ENCODE measurements at places on chromosomes 2 and 18. TPM values are rescaled to one million over a fixed set of nuclear protein-coding genes. Genes with fewer than 3 reads are reported as not detected.
A peak's percentile ranks its signal among the peaks of the same experiment; 100 is the strongest.

The LHCGR gene
- not detected for total RNA-seq

The NEDD4L gene
- total RNA-seq, result 3.6 TPM

The SERPINB13 gene
- not detected for total RNA-seq

The TRABD2A gene
- total RNA-seq, result 1.8 TPM

The PIEZO2 gene
- total RNA-seq, result 3.3 TPM

The COPS7B gene
- 76.6 TPM for total RNA-seq

GRCh38 chr2:118115761-118116160 lies 27.5 kb downstream of the INSIG2 start:
- DNase-seq, result no peak

DNA sequence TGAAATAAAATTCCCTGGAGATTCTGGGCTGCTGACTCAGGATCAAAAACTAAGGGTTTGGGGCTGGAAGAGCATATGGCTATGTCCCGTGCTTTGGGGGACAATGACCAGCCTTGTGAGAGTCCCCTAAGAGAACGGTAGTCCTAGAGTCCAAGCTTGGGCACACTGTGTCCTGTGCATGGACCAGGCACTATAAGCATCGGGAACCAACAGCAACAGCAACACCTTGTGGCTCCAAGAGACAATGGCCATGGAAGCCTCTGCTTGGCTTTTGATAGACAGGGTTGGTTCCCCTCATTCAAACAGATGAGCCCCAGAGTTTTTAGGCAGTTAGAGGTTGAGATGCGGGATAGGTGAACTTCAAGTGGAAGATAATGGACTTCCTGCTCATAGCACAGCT lies 294.4 kb upstream of the CHAC2 start:
- peak; percentile 2 for DNase-seq

DNA sequence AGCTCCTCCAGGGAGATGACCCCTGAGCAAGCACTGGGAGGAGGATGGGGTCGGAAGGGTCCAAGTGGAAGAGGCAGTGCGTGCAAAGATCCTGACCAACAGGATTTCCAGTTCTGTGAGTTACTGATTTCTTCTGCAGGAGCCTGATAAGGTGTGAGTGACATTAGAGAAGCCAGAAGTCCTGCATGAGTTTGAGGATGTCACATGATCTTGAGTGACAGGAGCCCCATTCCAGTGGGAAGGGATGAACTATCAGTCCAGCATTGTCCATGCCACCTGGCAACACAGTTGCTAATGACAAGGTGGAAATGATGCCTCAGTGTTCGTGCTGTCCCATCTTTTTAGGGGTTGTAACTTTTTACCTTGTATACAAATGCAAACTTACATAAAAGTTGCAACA lies 285.1 kb upstream of the HDAC4 start:
- DNase-seq, result no peak

DNA sequence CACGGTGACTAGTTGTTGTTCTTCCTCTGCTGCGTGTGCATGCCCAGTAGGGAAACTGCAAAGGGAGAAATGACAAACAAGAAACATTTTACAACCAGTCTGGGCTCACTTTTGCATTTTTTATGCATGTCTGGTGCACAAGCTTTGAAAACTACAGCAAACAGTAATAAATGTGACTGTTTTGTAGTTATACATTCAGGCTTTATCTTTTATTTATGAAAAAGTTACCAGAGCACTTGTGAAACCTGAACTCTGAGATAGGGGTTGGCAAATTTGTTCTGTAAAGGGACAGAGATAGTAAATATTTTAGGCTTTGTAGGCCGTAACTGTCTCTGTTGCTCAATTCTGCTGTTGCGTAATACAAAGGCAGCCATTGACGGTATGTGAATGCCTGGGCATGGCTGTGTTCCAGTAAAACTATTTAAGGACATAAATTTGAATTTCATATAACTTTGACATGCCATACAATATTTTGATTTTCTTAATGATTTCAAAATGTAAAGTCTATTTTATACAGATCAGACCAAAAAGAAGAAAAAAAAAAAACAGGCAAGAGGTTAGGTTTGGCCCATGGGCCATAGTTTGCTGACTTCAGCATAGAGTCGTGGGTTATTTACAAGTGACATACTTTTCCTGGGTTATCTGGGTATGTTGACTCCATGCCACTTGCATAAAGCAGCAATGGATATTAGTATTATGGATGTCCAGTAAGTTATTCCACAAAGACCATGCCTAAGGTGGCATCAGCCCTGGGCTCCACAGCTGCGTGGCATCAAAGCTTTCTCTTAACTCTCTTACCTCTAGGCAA lies 53.6 kb upstream of the EML6 start:
- DNase-seq, result no peak

GRCh38 chr2:15303874-15304273 lies 257.3 kb downstream of the NBAS start:
- DNase-seq, result no peak

- DNase-seq, result no peak
Measured at GRCh38 chr2:43135583-43135982, 90.8 kb downstream of the ZFP36L2 start.

DNA sequence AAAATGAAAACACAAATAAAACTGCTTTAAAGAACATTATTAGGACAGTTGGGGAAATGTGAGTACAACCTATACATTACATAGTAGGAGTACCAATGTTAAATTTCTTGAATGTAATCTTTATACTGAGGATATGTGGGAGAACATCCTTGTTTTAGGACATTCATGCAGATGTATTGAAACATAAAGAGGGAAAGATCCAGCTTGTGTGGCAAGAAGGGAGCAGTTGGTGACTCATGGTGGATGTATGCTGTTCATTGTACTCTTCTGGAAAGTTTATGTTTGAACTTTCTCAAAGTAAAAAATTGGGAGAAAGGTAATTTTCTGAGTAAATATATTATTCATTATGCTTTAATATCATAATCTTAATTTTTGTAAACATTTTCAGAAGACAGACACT lies 132.1 kb upstream of the DLGAP1 start:
- DNase-seq, result no peak
